ENCODE measurements at places on chromosomes 5 and 9.

GRCh38 chr9:80504601-80505230 is 933.0 kb downstream of the TLE4 start:
- DNase-seq = peak; percentile 60

DNA sequence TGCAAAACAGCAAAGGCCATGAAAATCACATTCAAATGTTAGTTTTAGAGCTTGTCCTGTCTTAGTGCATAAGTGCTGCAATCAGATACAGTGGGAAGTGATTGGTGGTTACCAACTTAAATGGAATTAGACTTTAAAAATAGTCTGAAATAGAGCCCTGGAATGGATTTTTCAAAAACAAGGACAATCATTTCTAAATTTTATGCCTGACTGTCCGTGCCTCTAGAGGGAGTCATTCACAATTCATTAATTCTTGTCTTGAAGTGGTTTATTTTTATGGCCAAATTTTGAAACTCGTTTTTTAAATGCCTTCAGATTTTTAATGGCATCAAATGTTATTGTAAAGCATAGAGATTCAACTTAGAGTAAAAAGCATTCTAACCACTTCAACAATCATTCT is 561.8 kb upstream of the DAB2 start:
- DNase-seq = no peak

- DNase-seq = no peak
Measured at GRCh38 chr5:151676719-151677118, 10.0 kb downstream of the SPARC start.

GRCh38 chr5:172769616-172770373 is 1.2 kb downstream of the DUSP1 start:
- DNase-seq = no peak

GRCh38 chr5:132319975-132320374 is 25.8 kb downstream of the SLC22A4 start:
- no peak for DNase-seq

Data from foreskin fibroblast (primary cell).